ENCODE measurements at places on chromosomes 2 and 18.

GRCh38 chr2:172168917-172169346 lies 66.2 kb upstream of the DLX2 start:
- no peak for DNase-seq

GRCh38 chr2:64284751-64285150 lies 140.5 kb upstream of the PELI1 start:
- no peak for DNase-seq

GRCh38 chr18:49788327-49788898 lies 24.9 kb downstream of the ACAA2 start:
- no peak for DNase-seq

- no peak for DNase-seq
Measured at GRCh38 chr2:64212346-64212745, 68.1 kb upstream of the PELI1 start.

GRCh38 chr2:175309799-175310198 lies 128.3 kb upstream of the ATP5MC3 start:
- DNase-seq: no peak

DNA sequence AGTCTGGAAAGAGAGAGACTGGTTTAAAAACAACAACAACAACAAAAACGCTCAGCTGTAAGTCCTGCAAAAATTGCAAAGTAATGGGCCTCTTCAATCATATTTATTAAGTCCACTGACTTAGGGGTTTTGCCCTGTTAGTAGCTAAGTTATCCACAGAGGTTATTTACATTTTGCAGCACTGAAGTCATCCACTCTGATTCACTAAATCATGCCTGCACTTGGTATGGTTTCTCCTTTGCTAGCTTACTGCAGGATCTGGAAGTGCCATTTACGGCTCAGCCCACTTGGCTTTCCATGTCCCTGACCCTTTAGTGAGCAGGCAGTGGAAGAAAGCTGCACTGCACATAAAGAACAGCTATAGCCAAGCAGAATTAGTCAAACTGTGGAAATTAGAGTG lies 484.4 kb downstream of the NRXN1 start:
- no peak for DNase-seq

GRCh38 chr18:78813936-78814710 lies 165.5 kb upstream of the SALL3 start:
- DNase-seq: no peak

DNA sequence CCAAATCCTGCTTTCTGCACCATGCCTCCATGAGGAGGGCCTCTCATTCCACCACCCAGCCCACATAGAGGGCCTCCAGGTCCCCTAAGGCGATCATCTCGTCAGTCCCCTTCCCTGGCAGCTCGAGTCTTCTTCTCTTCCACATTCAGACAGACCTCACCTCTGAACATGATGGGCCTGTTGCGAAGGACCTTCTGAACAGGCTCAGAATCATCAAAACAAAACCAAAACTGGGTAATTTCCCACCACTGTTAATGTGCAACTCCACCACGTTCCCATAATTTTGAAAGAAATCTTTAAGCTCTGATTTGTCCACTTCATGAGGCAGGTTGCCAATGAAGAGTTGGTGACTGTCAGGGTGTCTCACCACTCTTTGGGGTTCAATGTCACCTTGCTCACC lies 20.4 kb downstream of the ZRANB3 start:
- no peak for DNase-seq

DNA sequence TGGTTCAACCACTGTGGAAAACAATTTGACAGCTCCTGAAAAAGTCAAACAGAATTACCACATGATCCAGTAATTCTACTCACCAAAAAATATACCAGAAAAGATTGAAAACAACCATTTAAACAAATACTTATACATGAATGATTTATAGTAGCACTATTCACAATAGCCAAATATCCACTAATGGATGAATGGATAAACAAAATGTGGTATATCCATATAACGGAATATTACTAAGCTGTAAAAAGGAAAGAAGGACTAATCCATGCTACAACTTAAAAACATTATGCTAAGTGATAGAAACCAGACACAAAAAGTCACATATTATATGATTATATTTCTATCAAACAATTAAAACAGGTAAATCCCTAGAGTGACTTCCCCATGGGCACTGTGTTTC lies 131.5 kb downstream of the SPOPL start:
- DNase-seq: no peak

- DNase-seq: no peak
Measured at GRCh38 chr18:35983147-35983546, 10.7 kb downstream of the RMP24 start.

GRCh38 chr18:6652098-6652497 lies 77.4 kb upstream of the ARHGAP28 start:
- no peak for DNase-seq

All from urinary bladder (tissue), 4 donors.